ENCODE measurements at places on chromosomes 2 and 18.

DNA sequence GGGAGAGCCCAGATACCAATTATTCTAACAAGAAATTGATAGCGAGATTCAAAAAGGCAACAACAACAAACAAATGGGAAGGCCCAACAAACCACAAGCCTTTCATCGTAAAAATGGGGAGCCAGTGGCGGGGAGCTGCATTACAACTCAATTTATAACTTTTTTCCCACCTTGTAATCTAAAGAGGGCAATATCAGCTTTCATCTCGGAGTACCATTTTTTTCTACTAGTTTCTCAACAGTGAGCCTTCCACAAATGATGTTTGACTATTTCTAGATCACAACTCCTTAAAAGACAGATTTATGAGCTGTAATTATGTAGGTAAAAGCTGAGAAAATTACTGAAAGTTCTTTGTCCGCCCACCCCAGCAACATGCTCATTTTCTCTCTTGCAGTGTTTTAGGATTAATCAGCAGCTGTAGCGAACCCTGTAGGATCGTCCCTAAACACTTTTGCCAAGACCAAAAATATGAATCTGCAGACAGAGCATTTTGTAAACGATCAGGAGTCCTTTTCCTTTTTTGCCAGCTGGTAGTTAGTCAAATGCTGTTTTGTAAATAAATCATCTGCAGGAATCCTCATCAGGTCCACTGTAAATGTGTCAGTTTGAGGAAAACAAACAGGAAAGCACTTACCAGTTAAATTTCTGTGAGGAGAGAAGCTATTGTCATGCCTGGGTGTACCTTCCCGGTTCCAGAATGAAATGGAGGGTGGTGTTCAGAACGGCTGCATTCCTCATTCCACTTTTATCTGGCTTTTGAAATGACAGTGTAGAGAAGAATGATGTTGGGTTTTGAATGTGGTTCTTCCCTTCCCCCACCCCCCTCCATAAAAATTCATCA, 53.2 kb downstream of the EEF1B2 start:
- no peak for DNase-seq

- DNase-seq, result no peak
These were observed 404.7 kb downstream of the FBXO15 start for GRCh38 chr18:73742957-73743356.

DNA sequence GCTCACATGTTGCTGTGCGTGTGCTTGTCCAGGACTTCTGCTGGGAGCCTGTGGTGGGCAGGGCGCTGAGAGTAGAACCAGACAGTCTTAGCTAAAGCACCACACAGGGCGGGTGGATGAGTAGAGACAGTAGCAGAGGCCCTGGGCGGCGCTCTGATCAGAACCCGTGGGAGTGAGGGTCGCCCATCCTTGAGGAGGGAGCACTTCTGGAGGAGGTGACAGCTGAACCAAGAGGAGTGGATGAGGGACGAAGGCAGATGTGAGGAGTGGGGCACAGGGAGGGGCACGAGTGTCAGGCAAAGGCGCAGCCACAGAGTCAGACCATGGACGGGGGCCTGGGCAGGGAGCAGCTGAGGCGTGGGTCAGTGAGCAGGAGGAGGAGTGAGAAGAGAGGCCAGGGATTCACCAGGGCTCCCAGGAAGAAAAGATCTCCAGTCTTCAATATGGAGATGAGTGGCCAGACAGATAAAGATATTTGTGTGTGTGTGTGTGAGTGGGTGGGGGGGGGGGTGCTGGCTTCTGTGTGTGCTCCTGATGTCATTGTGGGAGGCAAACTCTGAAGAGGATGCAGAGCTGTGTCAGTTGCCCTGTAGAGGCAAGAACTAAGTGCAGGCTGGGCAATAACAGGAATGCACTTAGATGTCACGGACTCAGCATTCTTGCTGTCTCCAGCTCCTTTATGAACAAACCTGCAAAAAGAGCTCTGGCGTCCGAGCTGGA, 79.6 kb downstream of the TPO start:
- no peak for DNase-seq

GRCh38 chr2:24317491-24317920, 42.8 kb downstream of the ITSN2 start:
- DNase-seq, result peak; percentile 11

GRCh38 chr2:86608832-86609410, 14.7 kb downstream of the RNF103 start:
- no peak for DNase-seq

Measured in NCI-H524 treated with DMSO at 0.1 percent for 48 hours (cell line).